ENCODE measurements at places on chromosomes 7 and 10.

DNA sequence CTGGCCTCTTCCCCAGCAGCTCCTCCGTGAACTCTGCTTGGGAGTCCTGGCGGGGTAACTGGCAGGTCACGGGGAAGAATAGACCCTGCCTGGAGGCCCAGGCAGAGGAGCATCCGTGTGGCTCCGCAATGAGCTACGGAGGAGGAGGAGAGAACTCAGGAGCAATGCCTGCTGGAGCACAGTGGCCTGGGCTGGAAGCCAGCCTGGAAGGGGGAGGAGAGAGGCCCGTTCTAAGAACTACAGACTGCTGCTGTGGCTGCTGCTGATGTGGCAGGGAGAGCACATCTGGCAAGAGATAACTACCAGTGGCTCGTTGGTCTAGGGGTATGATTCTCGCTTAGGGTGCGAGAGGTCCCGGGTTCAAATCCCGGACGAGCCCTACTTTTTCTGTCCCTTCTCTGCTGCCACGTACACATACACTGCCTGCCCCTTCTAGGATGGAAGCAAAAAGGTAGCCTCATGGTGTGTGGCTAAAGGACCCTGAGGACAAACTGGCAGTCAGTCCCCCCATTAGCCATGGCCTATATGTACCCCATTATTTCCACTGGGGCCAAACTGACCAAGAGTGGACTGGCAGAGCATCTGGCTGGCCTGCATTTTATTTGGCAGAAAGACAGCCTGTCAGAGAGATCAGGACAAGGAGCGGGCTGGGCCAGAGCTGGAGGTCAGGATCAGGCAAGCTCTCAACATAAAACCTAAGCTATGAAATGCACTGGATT lies 7.7 kb upstream of the OPN1SW start:
- no peak for DNase-seq

DNA sequence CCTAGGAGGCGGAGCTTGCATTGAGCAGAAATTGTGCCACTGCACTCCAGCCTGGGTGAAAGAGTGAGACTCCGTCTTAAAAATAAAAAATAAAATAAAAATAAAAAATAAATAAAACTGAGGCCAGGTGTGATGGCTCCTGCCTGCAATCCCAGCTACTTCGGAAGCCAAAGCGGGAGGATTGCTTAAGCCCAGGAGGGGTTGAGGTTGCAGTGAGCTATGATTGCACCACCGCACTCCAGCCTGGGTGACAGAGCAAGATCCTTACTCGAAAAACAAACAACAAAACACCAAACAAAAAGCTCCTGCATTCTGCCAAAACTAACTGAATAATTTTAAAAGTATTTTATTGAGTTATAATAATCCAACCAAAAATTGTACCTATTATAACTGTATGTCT lies 36.2 kb downstream of the AGAP4 start:
- DNase-seq: no peak

- no peak for DNase-seq
Observed at GRCh38 chr7:4065190-4065589, 616.9 kb upstream of the FOXK1 start.

- no peak for DNase-seq
Observed at GRCh38 chr10:22420787-22421517, 75.7 kb downstream of the SPAG6 start.

Data from effector memory CD8-positive, alpha-beta T cell (primary cell).